ENCODE measurements at places on chromosomes 2 and 18.

DNA sequence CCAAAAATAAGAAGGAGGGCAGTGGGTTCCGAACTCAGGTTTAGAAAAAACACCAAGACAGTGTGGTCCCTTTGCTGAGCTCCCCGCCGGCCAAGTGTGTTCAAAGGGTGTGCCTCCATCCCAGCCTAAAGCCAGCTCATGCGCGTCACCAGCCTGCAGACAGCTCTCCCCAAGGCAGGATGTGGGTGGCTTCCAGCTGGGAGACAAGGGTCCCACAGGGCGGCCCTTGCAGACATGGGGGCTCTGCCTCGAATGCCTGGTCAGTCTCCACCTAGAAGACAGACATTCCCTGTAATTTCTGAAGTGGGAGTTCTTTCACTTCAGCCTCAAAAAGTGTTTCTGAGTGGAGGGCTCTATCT, 135.8 kb upstream of the GPC1 start:
- no peak for DNase-seq

DNA sequence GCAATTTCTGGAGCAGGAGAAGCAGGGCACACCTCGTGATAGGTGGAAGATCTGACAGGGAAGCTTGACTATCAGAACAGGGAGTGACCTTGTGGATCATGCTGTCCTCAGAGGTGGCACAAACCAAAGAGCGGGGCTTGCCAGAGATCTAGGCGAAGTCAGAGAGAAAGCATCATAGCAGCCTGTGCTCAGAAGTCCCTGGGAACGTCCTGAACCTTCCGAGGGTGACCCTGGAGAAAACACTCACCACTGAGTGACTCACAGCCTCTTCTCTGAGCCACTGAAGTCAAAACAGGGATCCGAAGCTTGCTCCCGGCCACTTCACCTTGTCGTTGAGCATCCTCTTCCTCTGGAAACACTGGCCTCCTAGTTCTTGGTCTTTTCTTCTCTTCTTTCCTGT, 56.7 kb downstream of the IL1R2 start:
- peak; percentile 59 for DNase-seq

- no peak for DNase-seq
These were observed 85.8 kb downstream of the ASAP2 start for GRCh38 chr2:9292426-9292825.

- peak; percentile 77 for DNase-seq
These were observed 624 bp downstream of the METTL8 start for GRCh38 chr2:171432969-171433762.

GRCh38 chr2:205692104-205692503, 9.8 kb downstream of the NRP2 start:
- DNase-seq = no peak

DNA sequence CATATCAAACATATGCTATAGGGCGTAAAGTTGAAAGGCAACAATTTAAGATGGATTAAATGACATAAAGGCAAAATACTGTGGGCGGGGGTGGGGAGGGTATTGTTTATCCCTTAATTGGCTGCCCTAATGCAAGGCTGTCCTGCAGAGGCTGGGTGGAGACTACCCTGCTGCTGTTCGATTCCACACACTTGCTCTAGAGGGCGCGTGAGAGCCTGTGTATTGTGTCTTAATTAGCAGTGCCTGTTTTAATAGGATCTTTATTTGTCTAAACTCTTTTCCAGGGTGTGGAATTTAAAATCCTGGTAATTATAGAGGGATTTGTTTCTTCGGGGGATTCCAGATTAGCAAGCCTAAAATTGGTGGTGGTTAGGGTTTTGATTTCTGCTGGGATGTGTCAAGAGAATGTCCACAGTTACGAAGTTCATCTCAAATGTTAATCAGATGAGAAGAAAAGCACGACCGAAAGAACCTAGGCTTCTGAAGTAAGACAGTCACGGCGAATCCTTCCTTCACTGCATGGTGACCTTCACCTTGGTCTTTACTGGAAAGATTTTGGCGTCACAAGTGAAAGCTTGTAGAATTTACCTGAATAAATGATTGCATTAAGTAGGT, 103.5 kb upstream of the MAP3K20 start:
- DNase-seq = peak; percentile 39

DNA sequence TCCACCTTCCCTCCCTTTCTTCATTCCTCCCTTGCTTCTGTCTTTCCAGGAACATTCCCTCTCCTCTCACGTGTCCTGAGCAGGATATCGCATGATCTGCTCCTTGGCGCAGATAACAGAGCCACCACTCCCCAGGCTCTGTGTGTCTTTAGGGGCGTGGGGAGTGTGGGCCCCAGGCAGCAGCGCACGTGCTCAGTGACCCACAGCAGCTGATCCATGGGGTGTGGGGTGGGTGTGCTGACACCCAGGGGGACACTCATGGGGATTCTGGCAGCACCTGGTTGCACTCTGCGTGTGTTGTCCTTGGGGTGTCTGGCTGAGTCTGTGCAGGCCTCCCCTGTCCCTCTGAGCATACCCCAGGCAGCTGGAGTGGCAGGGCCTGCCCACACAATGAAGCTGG, 9.9 kb upstream of the FOSL2 start:
- no peak for DNase-seq

DNA sequence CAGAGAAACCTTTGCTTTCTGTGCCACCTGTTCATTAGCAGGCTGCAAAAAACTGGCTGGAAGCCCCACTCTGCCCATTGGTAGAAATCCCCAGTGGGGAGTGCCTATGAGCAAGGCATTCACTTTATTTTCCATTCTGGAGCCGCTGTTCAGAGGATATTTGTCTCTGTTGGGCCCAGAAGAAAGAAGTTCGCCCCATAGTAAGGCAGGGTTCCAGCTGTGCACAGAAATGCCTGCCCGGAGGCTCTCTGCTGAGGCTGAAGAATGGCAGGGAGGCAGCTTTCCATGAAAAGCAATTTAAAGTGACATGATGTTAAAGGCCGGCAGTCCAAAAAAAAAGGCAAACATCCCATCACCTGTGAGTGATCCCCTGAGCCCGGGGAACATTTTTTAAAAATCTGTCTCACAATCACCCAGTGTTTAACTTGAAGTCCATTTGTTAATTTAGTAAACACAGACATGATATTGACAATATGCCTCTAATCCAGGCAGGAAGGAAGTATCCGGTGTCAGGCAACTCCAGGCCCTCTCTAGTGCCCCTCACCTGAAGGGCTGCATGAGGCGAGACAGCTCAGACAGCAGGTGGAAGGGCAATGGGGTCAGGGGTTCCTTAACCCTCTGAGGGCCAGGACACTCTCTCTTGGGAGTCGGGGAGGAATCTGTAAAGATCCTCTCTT, 265.1 kb upstream of the SIX2 start:
- DNase-seq = no peak

DNA sequence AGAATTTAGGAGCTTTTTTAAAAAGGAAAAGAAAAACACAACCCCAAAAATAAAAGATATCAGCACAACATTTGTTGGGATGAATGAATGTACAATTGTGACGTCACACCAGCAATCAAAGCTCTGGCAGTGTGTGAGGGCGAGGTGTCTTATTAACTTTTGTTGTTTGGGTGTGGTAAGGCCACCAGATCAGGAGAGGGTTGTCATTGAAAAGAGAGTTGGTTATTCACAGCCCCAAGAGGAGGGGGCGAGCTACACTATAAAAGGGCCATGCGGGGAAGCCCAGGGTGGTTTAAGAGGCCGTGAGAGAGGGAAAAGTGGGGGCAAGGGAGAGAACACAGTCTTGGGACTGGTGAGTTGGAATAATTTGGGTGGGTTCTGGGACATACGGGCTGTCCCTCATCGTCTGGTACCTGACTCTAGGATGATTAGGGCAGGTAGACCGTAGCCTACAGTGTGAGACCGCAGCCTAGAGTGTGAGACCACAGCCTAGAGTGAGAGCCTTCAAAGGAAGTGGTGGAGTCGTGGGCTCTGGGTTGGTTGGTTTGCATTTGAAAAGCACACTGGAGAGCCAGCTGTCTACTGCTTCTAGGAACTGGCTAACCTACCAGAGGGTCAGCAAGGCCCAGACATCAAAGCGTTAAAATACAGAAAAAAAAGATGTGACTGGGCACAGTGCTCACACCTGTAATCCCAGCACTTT, 128.4 kb downstream of the INO80D start:
- DNase-seq = no peak

DNA sequence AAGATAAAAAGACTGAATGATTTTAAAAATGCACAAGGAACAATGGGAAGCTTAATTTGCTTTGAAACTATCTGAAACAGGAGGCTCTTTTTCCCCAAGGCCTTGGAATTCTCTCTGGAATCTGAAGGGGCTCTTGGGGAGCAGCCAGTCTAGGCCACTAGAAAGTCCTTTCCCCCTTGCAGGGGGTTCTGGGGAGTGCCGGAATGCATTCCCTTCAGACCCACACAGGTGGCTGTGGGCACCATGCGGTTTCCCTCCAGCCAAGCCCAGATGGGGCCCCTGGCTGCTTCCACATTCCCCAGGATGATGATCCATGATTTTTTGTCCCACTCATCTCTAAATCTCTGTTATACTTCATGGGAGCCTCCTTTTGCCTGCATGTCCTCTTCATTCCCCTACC, 10.7 kb downstream of the GPR45 start:
- DNase-seq = no peak

DNA sequence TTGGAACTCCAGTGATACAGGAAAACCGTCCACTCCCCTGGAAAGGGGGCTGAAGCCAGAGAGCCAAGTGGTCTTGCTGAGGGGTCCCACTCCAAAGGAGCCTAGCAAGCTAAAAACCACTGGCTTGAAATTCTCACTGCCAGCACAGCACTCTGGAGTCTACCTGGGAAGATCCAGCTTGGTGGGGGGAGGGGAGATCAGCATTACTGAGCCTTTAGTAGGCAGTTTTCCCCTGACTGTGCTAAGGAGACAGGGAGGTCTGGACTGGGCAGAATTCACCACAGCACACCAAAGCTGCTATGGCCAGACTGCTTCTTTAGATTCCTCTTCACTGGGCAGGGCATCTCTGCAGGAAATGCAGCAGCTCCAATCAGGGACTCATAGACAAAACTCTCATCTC, 510.7 kb upstream of the LRRTM1 start:
- DNase-seq = no peak

GRCh38 chr18:62183578-62184195, 3.2 kb downstream of the PIGN start:
- peak; percentile 66 for DNase-seq

DNA sequence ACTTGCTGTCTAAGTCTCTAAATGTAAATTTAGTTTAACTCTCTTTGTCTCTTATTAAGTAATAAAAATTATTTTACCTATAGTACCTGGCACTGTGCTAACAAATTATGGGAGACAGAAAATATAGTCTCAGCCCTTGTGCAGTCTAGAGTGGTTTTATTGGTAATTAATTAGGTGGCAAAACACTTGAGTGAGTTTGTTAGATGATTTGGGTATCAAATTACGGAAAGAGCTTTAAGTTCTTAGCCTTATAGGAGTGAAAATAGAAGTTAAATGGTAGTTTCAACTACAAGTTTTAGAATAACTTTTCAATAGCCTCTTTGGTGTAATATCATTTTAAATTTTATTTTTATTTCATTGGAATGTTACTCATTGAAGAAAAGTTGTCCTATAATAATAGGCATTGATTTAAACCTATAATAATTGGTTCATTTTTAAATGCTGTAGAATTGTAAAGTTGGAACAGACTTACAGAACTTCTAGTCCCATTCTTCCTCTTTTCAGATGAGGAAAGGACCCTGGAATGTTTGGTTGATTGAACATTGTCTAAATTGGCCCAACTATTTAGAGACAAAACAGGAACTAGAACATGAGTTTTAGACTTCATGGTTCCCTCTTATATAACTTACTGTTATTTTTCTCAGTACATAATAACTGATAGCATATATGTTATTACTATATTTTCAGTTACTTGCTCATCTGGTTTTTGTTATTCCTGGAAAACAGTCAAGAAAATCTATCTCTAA, 10.2 kb upstream of the HTR2B start:
- DNase-seq = no peak

DNA sequence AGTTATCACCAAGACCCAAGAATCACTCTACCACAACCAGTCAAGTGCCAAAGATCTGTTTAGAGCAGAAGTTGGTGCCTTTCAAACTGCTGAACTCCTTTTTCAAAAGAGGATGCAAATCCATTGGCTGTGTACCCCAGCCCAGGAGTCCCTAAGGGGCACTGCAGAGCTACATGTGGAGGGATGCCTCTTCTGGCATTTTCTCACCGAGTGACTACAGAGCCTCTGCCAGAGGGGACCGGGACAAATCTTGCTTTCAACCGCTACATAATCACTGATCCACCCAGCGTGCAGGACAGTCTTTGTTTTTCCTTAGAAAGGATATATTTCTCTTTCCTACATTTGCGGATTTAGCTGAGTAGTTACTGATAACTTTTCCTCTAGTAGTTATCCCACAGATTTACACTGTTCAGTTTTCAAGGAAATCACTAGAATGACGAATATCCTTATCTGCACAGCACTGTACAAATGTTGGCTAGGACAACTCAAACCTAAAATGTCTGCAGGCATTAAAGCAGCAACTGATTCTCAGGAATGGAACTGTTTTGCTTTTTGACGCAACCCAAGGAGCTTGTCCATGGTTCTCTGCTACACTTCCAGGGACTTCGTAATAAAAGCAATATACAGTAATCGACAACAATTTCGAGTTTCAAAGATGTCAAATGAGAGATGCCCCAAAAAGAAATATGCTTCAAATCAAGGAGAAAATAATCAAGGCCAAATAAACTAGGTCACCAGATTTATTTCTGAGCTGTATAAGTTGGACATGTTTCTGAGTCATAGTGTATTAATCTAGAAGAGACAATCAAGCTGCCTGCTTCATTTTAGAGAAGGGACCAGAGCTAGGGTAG, 24.1 kb downstream of the EPB41L3 start:
- DNase-seq = no peak

- no peak for DNase-seq
These were observed 3.2 kb downstream of the NR4A2 start for GRCh38 chr2:156329031-156329926.

DNA sequence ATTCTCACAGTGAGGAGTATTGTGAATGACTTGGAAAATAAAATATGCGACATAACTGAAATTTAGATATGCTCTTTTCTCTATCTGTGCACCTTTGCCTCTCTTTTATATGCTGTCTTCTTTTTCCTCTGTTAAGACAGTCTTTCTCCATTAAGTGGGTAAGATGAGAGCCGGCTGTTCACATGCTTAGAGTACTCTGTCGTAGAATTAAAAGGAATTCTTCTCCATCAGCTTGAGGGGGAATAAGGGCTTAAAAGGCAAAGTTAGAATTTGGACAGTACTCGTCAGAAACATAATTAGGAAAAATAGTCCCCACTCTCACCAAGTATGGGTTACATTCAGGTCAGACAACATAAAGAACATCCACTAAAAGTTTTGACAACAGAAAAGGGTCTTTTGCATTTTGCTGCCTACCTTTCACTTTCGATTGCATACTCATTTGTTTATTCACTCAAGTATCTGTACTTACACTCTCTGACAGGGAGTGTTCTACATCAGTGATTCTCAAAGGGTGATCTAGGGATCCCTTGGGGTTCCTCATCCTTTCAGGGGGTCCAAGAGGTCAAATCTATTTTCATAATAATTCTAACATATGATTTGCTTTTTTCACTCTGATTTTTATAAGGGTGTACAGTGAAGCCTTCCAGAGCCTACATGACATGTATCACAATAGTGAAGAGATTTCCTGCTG, 48.0 kb downstream of the ARHGAP15 start:
- peak; percentile 1 for DNase-seq

GRCh38 chr2:9407363-9407811, 15.9 kb downstream of the ITGB1BP1 start:
- DNase-seq = no peak
